ENCODE measurements at places on chromosomes 5 and 9.

GRCh38 chr5:116577064-116577788 lies 2.6 kb upstream of the SEMA6A start:
- no peak for DNase-seq

DNA sequence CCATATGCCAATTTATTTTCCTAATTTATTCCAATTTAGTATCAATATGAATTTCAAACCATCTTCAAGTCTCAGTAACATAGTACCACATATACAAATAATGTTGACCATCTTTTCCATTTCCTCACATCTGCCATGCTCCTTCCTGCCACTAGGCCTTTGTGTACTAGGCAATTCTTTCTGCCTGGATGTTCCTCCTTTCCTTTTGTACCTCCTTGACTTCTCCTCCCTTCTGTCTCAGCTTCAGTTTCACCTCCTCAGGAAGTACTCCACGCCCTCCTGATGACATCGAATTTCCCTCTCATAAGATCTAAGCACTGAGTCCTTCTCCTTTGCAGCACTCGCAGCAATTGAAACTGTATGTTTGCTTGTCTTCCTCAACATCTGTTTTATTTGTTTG lies 53.9 kb downstream of the MEF2C start:
- no peak for DNase-seq

- no peak for DNase-seq
These were observed 229.8 kb downstream of the FANCC start for GRCh38 chr9:95087659-95088242.

GRCh38 chr9:72390907-72391306 lies 25.9 kb upstream of the ZFAND5 start:
- DNase-seq: no peak

DNA sequence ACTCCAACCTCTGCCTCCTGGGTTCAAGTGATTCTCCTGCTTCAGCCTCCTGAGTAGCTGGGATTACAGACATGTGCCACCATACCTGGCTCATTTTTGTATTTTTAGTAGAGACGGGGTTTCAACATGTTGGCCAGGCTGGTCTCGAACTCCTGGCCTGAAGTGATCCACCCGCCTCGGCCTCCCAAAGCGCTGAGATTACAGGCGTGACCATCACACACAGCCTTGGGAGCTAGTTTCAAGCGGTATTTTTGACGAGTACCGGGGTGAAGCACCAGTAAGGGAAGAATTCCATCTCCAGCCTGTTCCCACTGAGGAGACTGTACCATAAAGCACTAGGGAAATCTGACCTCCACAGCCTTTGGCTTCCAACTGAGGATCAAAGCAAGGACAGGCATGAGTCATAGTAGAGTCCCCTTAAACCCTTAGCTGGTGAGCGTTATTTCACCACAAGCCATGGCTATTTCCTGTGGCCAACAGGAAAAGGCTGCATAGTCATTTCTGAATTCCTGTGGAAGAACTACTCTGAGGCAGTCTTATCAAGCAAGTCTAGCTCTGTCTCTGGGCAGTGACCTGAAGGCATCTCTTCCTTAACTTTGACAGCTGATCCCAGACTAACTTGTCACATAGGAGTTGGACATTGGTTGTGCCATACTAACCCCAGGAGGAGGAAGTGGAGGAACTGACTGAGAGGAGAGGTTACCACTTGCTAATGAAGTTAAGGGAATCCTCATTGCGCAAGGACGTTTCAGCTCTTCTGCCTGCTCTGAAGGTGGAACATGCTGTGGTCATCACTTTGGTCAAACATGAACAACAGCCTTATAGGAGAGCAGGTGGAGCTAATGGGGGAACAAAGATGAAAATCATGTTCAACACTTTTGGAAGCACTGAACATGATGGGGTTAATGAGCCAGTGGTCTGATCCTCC lies 85.8 kb upstream of the DMRT1 start:
- no peak for DNase-seq

GRCh38 chr5:170743876-170744212 lies 39.7 kb upstream of the GABRP start:
- DNase-seq: no peak

DNA sequence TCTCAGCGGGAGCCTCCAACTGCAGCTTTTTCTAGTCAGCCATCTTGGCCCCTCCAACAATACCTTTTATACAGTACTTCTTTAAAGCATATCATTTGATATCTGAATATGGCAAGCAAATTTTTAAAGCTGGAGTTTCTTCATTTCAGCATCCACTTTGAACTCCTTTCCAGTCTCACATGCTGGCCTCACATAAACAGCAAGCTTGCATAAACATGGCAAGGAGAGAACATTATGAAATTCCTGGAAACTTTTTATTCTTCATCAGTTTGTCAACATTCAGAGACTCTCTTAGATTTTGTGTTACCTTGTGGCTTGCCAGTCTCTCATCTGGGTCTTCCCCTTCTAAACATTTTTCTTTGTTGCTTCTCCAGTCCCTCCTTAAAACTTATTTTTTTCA lies 745.3 kb downstream of the NR2F1-AS1 start:
- no peak for DNase-seq

DNA sequence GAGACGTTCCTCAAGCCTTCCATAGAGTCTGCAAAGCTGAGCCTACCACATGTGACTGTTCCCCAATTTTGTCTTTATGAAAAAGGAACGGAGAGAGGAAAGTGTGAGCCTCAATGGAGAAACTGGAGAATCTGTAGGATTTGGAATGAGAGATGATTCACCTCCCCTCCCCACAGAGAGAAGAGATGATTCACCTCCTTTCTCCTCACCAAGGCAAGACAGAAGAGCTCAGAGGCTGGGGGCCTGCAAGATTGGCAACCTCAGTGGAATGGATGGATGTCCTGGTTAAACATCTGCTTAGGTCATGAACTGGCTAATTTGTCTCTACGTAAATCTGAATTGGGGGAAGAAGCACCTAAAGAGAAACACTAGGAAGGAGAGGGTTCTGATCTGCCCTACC lies 17.0 kb upstream of the MOCS2 start:
- no peak for DNase-seq

GRCh38 chr5:149537374-149537975 lies 13.8 kb downstream of the CSNK1A1 start:
- DNase-seq: no peak

DNA sequence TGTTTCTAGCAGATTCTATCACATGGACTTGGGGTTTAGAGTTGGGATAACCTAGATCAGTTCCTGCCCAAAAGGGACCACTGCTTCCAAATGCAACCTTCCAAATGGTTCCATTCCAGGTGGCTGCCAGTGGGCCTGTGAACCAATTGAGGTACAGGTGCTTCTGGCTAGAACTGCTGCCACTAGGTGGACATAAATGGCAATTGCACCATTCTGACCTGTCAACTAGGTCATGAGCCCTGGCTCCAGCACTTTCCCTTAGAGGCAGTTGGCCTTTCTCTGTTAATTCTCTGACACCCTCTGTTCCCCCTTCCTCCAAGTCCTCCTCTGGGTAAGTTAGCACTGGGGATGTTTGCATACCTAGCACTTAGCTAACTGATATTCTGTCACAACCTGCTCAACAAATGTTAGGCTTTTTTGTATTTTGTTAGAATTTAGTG lies 16.6 kb upstream of the HEMGN start:
- DNase-seq: peak; percentile 17

GRCh38 chr5:87051502-87052113 lies 216.1 kb upstream of the RASA1 start:
- DNase-seq: no peak

- DNase-seq: no peak
These were observed 51.5 kb upstream of the NKD2 start for GRCh38 chr5:956941-957747.

GRCh38 chr9:137575716-137576411 lies 2.9 kb downstream of the DPH7 start:
- DNase-seq: no peak

- DNase-seq: no peak
These were observed 35.5 kb downstream of the FBXO10 start for GRCh38 chr9:37540634-37541033.

GRCh38 chr5:176429972-176430371 lies 13.6 kb upstream of the CLTB start:
- no peak for DNase-seq

GRCh38 chr5:147369742-147370374 lies 135.0 kb downstream of the STK32A start:
- DNase-seq: no peak

GRCh38 chr9:87405677-87406542 lies 91.8 kb upstream of the DAPK1 start:
- no peak for DNase-seq

DNA sequence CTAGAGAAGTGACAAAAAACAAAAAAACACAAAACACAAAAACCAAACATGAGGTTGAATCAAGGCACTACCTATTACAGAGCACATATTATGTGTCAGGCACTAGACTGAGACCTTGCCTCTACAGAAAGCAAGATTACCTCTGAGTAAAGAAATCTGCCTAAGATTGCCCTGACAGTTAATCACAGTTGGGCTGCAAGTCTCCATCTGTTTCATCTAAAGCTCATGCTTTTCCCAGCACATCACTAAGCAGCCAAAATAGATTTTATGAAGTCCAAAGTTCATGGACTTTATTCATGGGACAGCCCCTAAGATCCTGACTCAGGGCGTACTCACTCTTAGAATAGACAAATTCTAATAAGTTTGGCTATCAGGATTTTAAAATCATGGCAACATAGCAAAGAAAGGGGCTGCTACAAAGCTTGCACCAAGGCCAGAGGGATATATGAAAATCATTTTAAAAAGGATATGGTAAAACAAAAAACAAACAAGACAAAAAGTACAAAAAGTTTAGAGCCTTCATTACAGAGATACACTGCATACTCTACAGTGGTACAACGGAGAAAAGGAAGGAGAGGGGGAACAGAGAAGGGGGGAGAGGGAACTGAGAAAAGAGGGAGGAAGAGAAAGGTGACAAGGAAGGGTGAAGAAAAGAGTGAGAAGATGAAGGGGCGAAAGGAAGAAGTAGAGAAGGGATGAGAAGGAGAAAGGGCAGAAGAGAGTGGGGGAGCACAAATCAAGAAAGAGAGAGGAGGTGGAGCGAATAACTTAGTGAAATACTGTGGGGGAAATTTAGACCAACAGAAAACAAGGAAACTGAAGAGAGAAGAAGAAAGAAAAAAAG lies 58.2 kb downstream of the RICTOR start:
- no peak for DNase-seq

- no peak for DNase-seq
These were observed 16.2 kb downstream of the PGGT1B start for GRCh38 chr5:115246361-115246991.

DNA sequence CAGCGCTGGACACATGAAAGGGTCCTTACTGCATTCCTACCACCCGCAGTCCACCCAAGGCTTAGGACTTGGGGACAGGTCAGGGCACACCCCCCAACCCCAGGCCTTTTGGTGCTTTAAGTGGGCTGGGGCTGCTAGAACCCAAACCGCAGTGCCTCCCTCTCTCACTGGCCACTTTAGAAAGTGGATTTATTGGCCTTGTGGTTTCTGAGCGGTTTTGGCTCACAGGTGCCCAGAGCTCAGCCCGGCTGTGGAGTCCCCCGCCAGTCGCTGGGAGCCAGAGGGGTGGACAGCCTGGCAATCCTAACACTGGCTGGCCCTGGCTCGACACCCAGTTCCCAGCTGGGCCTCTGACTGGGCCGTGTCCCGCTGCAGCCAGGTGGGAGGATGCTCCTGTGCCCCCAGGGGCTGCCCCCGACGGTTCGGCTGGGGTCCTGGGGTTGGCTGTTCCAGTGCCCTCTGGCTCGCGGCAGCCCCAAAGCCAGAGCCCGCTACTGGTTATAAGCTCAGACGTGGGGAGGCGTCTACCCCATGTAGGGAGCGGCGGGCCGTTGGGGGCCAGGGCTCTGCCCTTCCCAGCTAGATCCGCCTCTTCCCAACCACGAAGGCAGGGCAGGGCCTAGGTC lies 65.2 kb upstream of the RNU6ATAC start:
- no peak for DNase-seq

DNA sequence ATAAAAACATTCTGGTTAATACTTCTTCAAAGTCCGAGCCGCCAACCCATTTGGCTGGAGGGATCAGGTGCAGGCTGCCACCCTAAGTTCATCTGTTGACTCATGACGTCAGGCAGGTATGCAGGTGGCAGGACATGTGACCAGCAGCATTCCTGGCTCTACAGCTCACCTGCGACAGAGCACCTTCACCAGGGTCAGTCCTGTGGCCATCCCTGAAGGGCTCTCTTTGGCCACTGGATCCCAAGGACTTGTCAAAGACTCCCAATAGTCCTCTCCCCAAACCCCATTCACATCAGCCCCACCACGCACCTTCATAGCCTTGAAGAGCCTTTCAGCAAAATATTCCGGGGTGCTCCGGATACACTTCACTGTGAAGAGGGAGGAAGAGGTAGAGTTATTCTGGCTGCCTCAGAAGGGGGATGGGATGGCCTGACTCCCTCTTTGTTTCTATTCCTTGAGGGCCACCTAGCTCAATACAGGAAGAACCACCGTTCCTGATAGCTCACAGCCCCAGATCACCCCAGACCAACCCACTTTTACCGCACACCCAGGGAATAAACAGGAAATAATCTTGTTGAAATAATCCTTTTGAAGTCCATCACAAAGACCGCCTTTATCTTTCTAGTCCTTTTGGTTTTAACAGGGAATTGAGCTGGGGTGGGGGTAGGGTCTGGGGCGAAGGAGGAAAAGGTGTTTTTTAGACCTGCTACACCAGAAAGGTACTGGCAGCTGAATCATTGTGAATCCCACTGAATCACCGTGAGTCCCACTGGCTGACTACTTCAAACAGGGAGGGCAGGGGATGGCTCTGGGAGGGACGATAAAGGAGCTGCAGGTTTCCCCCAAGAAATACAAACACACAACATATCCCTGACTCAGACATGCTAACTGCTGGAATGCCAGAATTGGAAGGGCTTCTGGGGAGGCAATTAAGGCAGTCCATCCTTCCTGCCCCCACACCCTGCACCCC lies 26.4 kb downstream of the ANXA6 start:
- DNase-seq: no peak

GRCh38 chr5:14383923-14384322 lies 197.7 kb upstream of the OTULINL start:
- DNase-seq: no peak

DNA sequence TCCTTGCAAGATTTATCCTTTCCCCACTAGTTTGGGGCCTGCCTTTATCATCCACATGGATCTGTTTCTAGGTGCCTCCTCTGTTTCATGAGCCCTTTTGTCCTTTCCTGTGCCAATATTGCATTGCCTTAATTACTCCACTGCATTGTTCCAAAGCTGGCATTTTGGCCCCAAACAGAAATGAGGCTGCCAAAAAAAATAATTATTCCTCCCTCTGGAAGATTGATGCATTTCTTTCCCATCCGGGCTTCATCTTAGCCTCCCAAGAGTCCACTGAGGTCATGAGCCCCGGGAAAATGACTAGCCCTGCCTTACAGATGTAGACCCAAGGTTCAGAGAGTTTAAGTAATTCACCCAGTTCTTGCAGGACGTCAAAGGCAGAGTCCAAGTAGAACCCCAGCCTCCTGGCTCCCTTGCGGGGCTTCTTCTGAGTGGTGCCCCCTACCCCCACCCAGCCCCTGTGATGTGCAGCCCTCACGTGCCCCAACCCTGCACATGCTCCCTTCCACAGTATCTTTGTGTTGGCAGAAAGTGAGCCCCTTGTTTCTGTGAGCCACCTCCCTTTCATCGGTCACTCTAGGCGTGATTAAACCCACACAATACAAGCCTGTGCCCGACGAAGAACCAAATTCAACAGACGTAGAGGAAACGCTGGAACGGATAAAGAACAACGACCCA lies 62.1 kb downstream of the TMOD1 start:
- no peak for DNase-seq

- DNase-seq: no peak
These were observed 8.5 kb upstream of the INIP start for GRCh38 chr9:112726428-112726827.

GRCh38 chr9:38119560-38120236 lies 50.7 kb upstream of the SHB start:
- DNase-seq: no peak
